ENCODE measurements at places on chromosomes 3 and 15.
A peak's percentile ranks its signal among the peaks of the same experiment; 100 is the strongest.

- no peak for DNase-seq
These were observed 608.6 kb upstream of the BCHE start for GRCh38 chr3:166445865-166446264.

DNA sequence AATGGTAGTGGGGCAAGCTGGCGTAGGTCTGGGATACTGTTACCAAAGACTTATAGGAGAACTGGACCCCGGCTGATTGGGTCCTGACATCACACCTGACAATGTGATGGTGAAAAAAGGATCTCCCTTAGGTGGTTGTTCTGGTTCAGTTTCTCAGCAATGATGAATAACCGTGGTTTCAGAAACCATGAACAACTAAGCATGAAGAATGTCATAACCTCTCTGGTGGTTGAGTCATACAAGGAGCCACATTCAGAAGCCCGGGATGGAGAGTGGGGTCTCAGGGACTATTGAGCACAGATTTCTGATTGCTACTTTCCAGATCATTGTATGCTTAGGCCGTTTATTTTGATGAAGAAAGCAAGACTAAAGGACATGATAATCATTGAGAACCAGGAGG is 17.4 kb downstream of the GPR160 start:
- DNase-seq, result no peak

DNA sequence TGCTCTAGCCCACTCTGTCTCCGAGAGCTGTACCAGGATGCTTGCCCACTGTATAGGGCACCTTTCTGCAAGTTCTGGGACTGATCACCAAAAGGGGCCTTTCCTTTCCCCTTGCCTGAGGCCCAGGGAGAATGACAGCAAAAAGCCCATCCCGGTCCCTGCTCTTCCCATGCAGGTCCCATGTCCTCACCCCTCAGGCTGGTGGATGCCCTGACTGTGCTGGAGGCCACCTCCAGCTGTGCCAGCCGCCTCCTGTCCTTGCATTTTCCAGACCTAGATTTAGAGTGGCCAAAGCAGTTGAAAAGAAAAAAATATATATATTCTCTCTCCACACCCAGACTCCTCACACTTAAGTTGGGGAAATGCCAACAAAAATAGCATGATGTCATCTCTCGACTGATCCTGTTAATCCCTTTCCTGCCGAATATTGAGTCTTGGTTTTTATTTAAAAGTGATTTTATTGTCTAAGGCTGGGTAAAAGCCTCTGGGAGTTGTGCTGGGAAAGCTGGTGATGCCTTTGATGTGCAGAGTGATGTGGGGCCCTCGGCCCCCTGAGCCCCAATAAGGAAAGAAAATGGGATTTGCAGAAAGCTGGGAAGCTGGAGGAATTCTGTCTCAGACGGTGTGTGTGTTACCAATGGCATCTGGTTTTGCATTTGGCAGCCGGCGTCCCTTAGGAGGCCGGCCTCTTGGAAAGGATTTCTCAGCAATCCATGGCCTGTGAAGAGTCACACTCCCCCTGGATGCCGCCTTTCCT is 29.3 kb upstream of the TPM1 start:
- DNase-seq, result peak; percentile 32

DNA sequence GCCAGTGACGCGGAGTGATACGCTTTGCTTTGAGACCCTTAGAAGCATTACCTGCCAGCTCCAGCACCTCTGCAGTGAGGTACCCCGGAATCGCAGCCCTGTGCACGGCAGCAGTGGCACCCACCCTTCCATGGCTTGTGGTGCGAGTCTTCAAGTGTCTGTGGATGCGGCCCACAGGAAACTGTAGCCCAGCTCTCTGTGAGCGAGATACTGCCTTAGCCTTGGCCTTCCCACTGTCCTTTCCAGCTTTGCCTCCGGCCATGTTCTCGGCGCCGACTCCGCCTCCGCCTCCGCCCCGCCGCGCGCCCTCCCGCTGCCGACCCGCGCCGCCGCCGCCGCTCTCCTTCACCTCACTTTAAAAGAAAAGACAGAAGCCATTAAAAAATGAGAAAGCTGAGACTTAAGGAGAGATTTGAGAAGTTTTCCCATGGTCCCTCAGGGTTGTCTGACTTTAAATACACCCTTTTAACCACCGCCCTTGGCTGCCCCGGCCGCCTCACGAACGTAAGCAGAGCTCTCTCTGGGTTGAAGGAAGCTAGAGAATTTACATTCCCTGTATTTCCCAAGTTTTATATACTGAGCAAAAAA is 78.5 kb upstream of the FAM174B start:
- no peak for DNase-seq

GRCh38 chr3:100769693-100770092 is 60.4 kb downstream of the TFG start:
- DNase-seq, result no peak

DNA sequence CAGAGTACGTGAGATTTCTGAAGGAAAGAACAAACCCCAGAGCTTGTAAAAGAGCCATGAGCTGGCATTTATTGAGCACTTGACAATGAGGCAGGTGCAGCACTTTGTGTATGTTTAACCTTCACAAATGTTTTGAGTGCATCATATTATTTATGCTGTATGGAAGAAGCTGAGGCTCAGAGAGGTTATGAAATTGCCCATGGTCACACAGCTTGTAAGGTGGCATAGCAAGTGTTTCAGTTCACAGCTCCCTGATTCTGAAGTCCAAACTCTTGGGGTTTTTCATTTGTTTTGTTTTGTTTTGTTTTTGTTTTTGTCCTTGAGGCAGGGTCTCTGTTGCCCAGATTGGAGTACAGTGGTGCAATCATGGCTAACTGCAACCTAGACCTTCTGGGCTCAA is 25.1 kb upstream of the ADAMTS7 start:
- no peak for DNase-seq

- DNase-seq, result no peak
These were observed 3.7 kb upstream of the SLCO2A1 start for GRCh38 chr3:134033315-134033996.

GRCh38 chr15:40594429-40594836 is 384 bp downstream of the KNL1 start:
- DNase-seq, result peak; percentile 43

- DNase-seq, result no peak
These were observed 13.1 kb downstream of the PLA2G4F start for GRCh38 chr15:42143356-42143755.

DNA sequence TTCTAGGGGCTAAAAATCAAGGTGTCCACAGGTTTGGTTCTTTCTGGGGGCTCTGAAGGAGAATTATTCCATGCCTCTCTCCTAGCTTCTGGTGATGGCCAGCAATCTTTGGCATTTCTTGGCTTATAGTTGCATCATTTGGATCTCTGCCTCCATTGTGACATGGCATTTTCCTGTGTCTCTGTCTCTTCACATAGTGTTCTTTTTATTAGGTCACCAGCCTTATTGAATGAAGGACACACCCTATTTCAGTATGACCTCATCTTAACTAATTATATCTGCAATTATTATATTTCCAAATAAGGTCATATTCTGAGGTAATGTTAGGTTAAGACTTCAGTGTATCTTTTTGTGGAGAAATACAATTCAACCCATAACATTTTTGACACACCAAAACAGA is 3.2 kb upstream of the GBE1 start:
- DNase-seq, result no peak

DNA sequence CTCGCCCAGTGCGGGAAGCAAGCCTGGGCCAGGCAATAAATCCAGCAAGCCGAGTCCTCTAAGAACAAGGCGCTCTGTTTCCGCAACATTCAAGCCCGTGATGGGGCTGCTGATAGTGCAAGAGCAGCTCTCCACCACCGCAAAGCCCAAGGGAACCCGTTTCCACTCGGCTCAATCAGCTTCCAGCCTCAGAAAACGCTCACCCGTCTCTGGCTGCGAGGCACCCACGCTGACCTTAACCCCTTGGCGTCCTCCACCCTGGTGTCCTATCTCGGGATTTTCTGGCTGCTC is 17.8 kb downstream of the SPATA12 start:
- peak; percentile 81 for DNase-seq

All from COLO829 (cell line).